ENCODE measurements at places on chromosomes 2 and 18. TPM values are rescaled to one million over a fixed set of nuclear protein-coding genes. Genes with fewer than 3 reads are reported as not detected.

- no peak overlapping the region for H3K27ac ChIP-seq
- H3K27me3 ChIP-seq: no peaks in the 10 kb centered on the region
- H3K4me3 ChIP-seq: no peak overlapping the region
- DNase-seq: no peak
- no peaks in the 10 kb centered on the region for H3K36me3 ChIP-seq
Measured at GRCh38 chr2:105595536-105595935, 149.2 kb upstream of the NCK2 start.

DNA sequence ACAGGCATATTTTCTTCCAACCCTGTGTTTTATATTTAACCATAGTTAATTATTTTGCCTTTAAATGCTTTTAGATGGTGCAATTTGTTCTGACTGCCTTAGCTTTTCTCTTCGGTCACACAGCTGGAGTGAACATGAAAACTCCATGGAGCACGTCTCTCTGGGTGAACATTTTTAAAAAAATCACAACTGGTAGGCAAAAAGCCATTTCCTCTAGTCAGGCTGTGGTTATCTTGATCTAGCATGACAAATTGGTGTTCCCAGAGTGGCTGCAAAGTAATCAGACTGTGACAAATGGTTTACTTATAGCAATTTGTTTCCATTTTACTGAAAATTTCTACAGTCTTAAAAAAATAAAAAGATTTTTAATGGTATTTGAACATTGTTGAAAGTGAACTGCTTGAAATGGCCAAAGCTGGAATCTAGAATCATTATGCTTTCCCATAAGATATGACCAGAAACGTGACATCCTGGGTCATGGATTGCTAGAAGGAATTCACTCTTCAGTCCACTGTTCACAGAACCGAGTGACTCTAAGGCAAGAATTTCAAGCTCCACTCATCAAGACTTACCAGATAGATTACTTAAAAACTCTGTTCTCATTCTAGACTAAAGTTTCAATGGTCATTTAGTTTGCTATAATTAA is 703.6 kb downstream of the CPS1 start:
- no peak overlapping the region for H3K27ac ChIP-seq
- H3K4me3 ChIP-seq: no peak overlapping the region
- no peak for DNase-seq

The TCF23 gene
- not detected for total RNA-seq

DNA sequence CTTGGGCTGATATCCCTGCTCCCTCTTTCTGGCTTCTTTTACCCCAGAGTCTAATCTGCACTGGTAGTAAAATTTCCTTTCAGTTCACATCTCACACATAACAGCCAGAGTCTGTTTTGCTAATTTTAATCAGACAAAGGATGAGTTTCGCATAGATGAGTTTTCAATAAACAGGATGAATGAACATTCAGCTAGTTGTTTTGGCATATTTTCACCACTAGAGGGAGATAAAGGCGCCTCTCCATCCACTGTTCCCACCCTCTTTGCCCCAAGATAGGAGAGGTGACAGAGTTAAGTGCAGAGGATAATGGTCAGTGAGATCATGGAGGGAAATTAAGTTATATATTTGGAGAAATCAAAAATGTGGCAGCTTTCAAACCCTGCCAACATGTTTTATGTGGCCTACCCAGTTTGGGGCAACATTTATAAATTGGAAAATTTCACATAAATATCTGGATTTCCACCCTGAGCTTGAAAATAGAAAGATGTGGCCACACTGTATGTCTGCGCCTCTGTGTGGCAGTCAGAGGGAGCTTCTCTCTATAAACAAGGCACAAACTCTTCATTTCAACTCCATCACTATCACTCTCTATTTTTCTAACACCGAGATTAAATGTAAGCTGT is 48.5 kb upstream of the DTNA start:
- H3K27ac ChIP-seq: no peak overlapping the region
- no peaks in the 10 kb centered on the region for H3K4me1 ChIP-seq
- no peaks in the 10 kb centered on the region for H3K36me3 ChIP-seq
- DNase-seq: no peak

- no peaks in the 10 kb centered on the region for H3K4me1 ChIP-seq
- no peak for DNase-seq
- no peak overlapping the region for H3K4me3 ChIP-seq
- no peaks in the 10 kb centered on the region for H3K36me3 ChIP-seq
Measured at GRCh38 chr2:198161151-198161550, 356.8 kb downstream of the PLCL1 start.

GRCh38 chr2:54456362-54456611 is 160 bp downstream of the SPTBN1 start:
- no peak for DNase-seq
- no peak overlapping the region for H3K4me3 ChIP-seq
- peaks cover 4% of the 10 kb centered on the region for H3K27me3 ChIP-seq
- no peaks in the 10 kb centered on the region for H3K4me1 ChIP-seq
- H3K36me3 ChIP-seq: no peaks in the 10 kb centered on the region

DNA sequence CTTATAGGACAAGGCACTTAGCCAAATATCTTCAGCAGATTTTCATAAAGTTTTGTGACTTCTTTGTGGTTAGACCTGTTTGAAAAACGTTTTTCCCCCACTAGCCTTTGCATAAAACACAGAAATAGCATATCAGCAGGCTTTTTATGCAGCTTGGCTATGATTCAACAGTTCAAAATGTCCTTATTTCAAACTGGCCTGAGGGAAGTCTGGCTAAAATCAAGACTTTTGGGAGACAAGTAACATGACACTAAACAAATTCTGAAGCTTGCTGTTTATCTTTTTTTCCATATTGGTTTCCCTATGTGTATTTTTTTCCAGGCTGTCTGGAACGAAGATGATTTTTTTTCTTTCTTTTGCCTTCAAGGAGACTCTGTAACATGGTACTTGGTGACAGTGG is 95.1 kb upstream of the L3MBTL4 start:
- H3K4me3 ChIP-seq: no peak overlapping the region
- no peaks in the 10 kb centered on the region for H3K4me1 ChIP-seq
- no peak for DNase-seq
- H3K36me3 ChIP-seq: no peaks in the 10 kb centered on the region
- no peak overlapping the region for H3K27ac ChIP-seq
- H3K27me3 ChIP-seq: no peaks in the 10 kb centered on the region

DNA sequence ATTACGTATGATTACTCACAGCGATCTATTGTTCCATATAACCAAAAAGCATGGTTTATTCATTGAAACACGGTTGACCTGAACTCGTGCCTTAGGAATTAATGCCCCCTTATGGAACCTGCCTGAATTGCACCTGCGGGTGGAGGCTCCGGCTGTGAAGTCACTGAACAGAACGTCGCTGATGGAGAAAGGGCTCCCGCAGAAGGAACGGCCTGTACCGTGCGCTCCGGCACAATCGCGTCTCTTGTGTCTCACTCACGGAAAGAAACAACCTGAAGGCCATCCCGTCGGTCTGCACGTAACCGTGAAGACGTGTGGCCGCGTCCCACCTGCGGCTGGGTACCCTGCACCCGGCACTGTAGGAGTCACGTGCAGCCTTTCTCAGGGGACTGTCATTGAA is 133.1 kb downstream of the NFATC1 start:
- no peak overlapping the region for H3K4me3 ChIP-seq
- peaks cover 30% of the 10 kb centered on the region for H3K36me3 ChIP-seq
- no peak overlapping the region for H3K27ac ChIP-seq
- H3K27me3 ChIP-seq: no peaks in the 10 kb centered on the region

- no peak overlapping the region for H3K4me3 ChIP-seq
- H3K36me3 ChIP-seq: no peaks in the 10 kb centered on the region
- no peaks in the 10 kb centered on the region for H3K4me1 ChIP-seq
- no peak for DNase-seq
- H3K27ac ChIP-seq: no peak overlapping the region
Measured at GRCh38 chr2:202808754-202809153, 62.8 kb downstream of the ICA1L start.

GRCh38 chr18:961644-962355 is 57.1 kb downstream of the ADCYAP1 start:
- DNase-seq: peak; percentile 34
- no peaks in the 10 kb centered on the region for H3K27me3 ChIP-seq
- no peaks in the 10 kb centered on the region for H3K36me3 ChIP-seq
- peak overlapping the region; percentile 21 for H3K4me3 ChIP-seq
- H3K4me1 ChIP-seq: no peaks in the 10 kb centered on the region

DNA sequence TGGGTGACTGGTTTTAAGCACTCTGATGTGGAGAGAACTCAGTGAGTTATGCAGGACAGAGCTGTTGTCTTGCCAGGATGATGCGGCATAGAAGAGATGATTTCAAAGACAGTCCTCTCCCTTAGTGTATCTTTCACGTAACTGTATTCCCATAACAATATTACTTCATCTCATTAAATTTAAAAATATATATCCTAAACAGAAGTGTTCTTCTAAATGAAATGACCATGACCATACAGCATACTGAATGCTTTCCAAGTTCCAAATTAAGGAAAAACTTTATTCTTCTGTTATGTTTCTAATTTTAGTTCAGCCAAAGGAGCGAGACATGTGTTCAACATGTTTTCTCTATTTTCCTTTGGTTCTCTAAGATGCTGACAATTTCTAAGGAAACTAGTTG is 600.1 kb upstream of the FSHR start:
- DNase-seq: no peak
- H3K4me3 ChIP-seq: no peak overlapping the region
- H3K4me1 ChIP-seq: no peaks in the 10 kb centered on the region
- H3K27me3 ChIP-seq: no peaks in the 10 kb centered on the region

- peaks cover 26% of the 10 kb centered on the region for H3K4me1 ChIP-seq
- H3K36me3 ChIP-seq: peaks cover 15% of the 10 kb centered on the region
- peak overlapping the region; percentile 84 for H3K4me3 ChIP-seq
- H3K27ac ChIP-seq: peak overlapping the region; percentile 93
- H3K27me3 ChIP-seq: no peaks in the 10 kb centered on the region
Measured at GRCh38 chr2:53969285-53969967, 1.4 kb downstream of the PSME4 start.

The TUBA3E gene
- total RNA-seq: not detected

The DES gene
- not detected for total RNA-seq

- no peaks in the 10 kb centered on the region for H3K36me3 ChIP-seq
- H3K27ac ChIP-seq: no peak overlapping the region
- H3K4me1 ChIP-seq: no peaks in the 10 kb centered on the region
- no peaks in the 10 kb centered on the region for H3K27me3 ChIP-seq
- H3K4me3 ChIP-seq: no peak overlapping the region
Measured at GRCh38 chr2:9213477-9214051, 7.0 kb downstream of the ASAP2 start.

- H3K4me3 ChIP-seq: no peak overlapping the region
- H3K27me3 ChIP-seq: no peaks in the 10 kb centered on the region
- no peaks in the 10 kb centered on the region for H3K4me1 ChIP-seq
- no peak overlapping the region for H3K27ac ChIP-seq
Measured at GRCh38 chr2:132620115-132620514, 49.9 kb downstream of the LYPD1 start.

The SYT4 gene
- total RNA-seq: not detected

GRCh38 chr2:152098496-152099366 is at the start of gene CACNB4:
Gene CACNB4, minus strand, starts transcription at chr2:152099044.
- DNase-seq: no peak
- H3K4me3 ChIP-seq: peak within 1 kb of the TSS; percentile 58
- H3K27ac ChIP-seq: no peak within 1 kb of the TSS

The KCNK3 gene
- total RNA-seq: not detected

DNA sequence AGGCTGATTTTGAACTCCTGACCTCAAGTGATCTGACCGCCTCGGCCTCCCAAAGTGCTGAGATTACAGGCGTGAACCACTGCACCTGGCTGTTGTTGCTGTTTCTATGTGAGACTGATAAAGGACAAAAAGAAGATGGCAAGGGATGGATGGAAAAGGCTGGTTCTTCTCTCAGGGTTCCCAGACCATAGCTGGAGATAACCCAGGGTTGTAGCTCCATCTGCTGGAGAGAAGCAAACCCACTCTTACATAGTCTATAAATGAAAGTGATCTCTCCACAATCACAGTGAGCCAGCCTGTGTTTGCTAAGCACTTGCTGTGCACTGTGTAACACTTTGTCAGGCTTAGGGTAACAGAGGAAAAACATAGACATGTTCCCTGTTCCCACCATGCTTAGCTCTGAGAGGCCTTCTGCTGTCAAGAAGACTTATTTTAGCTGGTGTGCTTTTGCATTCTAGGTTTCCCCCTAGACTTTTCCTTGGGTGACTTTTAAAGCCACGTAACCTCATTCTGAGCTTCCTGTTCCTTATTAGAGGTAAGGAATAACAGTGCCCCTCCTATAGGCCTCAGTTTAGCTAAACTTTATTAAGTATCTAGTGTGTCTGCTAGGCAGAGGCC is 49.7 kb downstream of the LIMS1 start:
- H3K4me1 ChIP-seq: peaks cover 3% of the 10 kb centered on the region
- no peaks in the 10 kb centered on the region for H3K27me3 ChIP-seq
- no peaks in the 10 kb centered on the region for H3K36me3 ChIP-seq
- peak; percentile 62 for DNase-seq
- no peak overlapping the region for H3K27ac ChIP-seq
- no peak overlapping the region for H3K4me3 ChIP-seq

DNA sequence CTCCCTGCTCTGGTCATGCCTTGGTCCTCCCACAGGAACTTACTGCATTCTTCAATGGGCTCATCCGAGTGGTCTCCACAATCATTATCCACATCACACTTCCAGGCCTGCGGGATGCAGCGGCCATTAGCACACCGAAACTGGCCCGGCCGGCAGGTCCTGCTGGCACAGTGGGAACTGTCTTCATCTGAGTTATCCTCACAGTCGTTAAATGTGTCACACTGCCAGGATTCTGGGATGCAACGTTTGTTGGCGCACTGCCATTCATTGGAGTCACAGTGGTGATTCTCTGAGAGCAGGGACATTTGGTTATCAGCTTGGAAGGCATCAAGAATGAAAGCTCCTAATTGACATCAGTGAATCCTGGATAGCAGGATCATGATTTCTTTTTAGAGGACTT is 104.5 kb downstream of the DHRS9 start:
- H3K36me3 ChIP-seq: no peaks in the 10 kb centered on the region
- DNase-seq: no peak
- H3K4me1 ChIP-seq: no peaks in the 10 kb centered on the region
- H3K27me3 ChIP-seq: peaks cover 3% of the 10 kb centered on the region

DNA sequence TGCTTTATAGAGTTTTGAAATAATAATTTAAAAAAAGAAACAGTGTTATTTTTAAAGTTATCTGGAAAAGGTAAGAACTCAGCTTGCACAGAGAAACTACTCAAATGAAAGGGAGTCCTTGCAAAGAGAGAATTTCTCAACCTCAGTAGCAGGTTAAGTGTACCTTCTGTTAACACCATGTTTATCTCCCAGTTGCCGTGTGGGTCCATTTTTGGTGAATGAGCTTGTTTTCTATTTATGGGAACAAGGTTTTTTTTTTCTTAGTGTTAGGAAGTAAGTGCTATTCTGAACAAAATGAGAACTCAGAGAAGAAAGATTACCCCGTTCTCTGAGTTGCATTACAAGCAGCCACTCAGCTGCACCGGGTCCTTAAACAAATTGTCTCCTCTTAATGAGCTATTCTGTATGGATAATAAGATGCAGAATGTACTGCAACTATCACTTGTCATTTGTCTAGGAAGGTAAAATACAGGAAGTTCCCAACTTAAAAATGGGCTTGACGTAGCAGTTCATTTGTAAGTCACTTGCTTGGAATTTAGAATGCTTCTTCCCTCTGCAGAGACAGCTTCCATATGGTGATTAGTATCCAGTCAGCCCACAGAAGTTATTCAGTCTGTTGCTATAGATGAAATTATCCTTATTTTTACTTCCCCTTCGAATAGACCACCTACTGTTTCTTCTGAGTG is 74.9 kb downstream of the LTBP1 start:
- H3K4me3 ChIP-seq: no peak overlapping the region
- H3K27me3 ChIP-seq: no peaks in the 10 kb centered on the region
- H3K4me1 ChIP-seq: no peaks in the 10 kb centered on the region
- H3K27ac ChIP-seq: no peak overlapping the region
- DNase-seq: no peak
- no peaks in the 10 kb centered on the region for H3K36me3 ChIP-seq

GRCh38 chr2:43185146-43185545 is 41.3 kb downstream of the ZFP36L2 start:
- no peak overlapping the region for H3K4me3 ChIP-seq
- no peaks in the 10 kb centered on the region for H3K27me3 ChIP-seq
- H3K27ac ChIP-seq: no peak overlapping the region
- H3K4me1 ChIP-seq: no peaks in the 10 kb centered on the region
- no peak for DNase-seq

Measured in naive thymus-derived CD4-positive, alpha-beta T cell (primary cell).